Ascending aorta (tissue), 2 donors: ENCODE measurements at places on chromosomes 2 and 18. TPM values are rescaled to one million over a fixed set of nuclear protein-coding genes. Genes with fewer than 3 reads are reported as not detected.

ZNF638 gene
- 56.0 TPM for total RNA-seq

KCNIP3 gene
- total RNA-seq = 5.2 TPM

POTEJ gene
- total RNA-seq = not detected

CAPN14 gene
- not detected for total RNA-seq

IL1A gene
- total RNA-seq = not detected

VWC2L gene
- total RNA-seq = not detected
